ENCODE measurements at places on chromosomes 13 and 19.
A peak's percentile ranks its signal among the peaks of the same experiment; 100 is the strongest.

GRCh38 chr13:42985312-42986175 is 6.5 kb downstream of the EPSTI1 start:
- no peak for DNase-seq

DNA sequence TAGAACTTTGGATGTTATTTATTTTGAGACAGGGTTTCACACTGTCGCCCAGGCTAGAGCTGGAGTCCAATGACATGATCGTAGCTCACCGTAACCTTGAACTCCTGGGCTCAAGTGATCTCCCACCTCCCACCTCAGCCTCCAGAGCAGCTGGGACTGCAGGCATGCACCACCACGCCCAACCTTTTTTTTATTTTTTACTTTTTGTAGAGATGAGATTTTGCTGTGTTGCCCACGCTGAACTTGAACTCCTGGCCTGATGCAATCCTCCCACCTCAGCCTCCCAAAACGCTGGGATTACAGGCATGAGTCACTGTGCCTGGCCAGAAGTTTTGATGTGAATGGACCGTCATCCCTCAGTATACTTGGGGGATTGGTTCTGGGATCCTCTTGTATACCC is 13.7 kb downstream of the ANKRD27 start:
- DNase-seq: no peak

- no peak for DNase-seq
Measured at GRCh38 chr19:49573009-49573408, 7.3 kb downstream of the NOSIP start.

GRCh38 chr19:6718111-6718740 is 2.2 kb downstream of the C3 start:
- DNase-seq: no peak

GRCh38 chr13:112881656-112882554 is 87.1 kb upstream of the MCF2L start:
- DNase-seq: no peak

DNA sequence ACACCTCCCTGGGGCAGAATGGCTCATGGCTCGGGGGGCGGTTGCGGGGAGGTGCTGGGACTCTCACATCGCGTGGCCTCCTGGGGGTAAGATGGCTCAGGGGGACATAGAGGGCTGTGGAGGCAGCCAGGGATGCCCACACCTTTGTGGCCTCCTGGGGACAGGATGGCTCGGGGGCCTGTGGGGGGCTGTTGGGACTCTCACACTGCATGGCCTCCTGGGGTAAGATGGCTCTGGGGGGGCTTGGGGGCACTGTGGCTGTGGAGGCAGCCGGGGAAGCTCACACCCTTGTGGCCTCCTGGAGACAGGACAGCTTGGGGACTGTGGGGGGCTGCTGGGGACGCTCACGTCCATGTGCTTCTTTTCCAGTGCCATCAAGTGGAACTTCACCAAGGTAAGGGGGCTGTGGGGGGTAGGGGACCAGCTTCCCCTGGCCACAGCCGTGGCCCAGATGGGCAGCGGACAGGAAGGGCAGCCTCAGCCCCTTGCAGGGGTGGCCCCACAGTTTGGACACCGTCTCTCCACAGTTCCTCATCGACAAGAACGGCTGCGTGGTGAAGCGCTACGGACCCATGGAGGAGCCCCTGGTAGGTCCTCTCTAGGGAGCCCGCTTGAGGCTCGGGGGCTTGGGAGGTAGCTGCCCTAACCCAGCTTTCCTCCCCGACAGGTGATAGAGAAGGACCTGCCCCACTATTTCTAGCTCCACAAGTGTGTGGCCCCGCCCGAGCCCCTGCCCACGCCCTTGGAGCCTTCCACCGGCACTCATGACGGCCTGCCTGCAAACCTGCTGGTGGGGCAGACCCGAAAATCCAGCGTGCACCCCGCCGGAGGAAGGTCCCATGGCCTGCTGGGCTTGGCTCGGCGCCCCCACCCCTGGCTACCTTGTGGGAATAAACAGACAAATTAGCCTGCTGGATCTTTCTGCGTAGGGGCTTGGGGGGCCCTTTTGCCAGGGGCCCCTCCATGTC is 2.4 kb downstream of the GPX4 start:
- DNase-seq: no peak

GRCh38 chr13:25901460-25902376 is 150.1 kb downstream of the SHISA2 start:
- no peak for DNase-seq

DNA sequence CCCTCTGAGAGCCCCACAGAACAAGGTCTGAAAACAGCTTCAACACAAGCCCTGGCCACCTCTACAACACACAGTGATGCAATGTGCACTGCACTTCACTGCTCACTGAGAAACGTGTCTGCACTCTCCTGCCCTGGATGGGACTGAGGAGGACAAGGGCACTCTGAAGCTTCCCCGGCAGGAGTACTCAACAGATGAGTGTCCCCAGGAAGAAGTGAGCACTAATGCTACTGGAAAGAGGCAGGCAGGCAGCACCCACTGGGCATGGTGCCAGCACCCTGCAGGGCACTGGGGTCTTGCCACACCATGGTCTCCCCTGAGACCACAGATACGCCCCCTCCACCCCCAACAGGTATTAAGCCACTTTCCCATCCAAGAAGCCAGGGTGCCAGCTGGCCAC is 17.7 kb upstream of the SLC35E1 start:
- peak; percentile 17 for DNase-seq

DNA sequence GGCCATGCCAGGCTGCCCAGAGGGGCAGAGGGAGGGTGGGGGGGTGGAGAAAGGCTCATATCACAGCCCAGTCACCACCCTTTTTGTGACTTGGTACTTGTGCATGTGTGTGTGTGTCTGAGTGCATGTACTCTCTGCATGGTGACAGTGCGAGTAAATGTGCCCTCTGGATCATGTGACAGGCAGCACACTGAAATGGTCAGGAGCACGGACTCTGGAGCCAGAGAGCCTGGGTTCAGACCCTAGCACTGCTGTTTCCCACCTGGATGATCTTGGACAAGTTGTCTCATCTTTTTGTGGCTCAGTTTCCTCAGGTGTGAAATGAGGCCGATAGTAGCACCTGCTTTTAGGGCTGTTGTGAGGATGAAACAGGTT is 2.0 kb downstream of the CIC start:
- no peak for DNase-seq

DNA sequence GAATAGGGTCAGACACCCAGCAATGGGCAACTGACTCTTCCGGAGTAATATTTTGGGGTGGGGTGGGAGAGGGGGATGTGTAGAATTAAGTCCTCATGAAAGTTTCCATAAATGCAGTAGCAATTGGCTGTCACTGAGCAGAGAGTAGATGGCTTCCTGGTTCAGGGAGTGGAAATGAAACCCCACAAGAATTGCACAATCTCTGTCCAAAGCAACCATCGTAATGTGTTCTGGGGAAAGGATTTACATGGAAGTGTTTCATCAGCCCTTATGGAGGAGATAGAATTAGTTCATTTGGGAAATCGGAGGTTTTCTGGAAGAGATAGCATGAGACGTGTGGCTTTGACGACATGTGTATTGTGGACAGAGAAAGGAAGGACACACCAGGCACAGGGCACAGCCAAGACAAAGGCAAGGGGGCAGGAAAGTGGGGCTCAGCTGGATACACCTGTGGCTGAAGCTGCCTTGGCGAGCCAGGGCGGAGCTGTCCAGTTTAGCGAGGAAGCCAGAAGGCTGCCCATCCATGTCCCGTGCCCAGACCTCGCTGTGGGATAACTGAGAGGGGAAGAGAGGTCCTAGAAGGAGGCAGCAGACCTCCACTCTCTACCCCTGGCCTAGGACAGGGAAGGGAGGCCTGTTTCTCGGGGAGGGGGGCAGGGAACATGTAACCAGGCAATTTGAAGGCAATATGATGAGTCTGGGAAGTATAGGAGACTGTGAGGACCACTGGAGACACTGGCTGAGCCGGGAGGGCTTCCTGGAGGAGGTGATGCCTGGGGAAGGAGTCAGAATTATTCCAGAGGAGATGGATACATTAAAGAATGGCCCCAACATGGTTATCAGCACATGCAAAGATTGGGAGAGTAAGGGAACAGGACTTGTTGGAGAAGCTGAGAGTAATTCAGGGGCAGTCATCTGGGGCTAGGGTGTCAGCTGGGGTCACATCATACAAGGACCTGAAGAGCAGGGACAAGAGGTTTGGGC is 2.6 kb upstream of the CLEC4G start:
- no peak for DNase-seq

DNA sequence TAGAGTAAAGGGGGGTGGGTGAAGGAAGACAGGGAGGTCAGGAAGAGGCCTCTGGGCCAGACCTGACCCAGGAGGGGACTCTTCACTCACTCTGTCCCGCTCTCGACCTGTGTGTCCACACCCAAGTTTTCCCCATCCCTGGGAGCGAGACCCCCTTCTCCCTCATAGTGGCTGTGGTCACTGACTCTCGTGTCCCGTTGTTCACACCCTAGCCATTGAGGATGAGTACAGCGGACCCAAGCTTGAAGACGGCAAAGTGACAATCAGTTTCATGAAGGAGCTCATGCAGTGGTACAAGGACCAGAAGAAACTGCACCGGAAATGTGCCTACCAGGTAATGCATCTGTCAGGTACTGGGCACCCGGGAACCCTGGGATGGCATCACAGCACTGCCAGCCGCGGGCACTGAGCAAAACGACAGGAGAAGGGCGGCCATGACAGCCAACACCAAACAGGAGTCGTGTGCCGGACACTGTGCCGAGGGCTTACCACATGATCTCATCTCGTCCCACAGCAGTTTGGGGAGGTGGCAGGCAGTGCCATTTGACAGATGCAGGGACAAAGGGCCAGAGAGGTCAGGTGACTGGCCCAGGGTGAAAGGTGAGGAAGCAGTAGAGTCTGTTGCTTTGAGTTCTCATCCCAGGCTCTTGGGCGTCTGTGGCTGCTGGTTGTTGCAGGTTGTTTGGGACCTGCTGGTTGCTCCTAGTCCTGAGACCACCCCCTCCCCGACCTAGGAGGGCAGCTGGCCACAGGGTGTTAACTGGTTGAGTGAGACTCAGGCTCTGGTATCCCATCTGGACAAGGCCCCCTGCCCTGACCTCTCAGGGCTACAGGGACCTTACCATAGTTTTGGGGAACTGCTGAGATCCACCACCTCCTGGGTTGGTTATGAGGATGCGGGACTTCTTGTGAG is 29.6 kb downstream of the PPP5C start:
- no peak for DNase-seq

GRCh38 chr13:40047322-40047771 is 391.9 kb downstream of the COG6 start:
- DNase-seq: no peak

DNA sequence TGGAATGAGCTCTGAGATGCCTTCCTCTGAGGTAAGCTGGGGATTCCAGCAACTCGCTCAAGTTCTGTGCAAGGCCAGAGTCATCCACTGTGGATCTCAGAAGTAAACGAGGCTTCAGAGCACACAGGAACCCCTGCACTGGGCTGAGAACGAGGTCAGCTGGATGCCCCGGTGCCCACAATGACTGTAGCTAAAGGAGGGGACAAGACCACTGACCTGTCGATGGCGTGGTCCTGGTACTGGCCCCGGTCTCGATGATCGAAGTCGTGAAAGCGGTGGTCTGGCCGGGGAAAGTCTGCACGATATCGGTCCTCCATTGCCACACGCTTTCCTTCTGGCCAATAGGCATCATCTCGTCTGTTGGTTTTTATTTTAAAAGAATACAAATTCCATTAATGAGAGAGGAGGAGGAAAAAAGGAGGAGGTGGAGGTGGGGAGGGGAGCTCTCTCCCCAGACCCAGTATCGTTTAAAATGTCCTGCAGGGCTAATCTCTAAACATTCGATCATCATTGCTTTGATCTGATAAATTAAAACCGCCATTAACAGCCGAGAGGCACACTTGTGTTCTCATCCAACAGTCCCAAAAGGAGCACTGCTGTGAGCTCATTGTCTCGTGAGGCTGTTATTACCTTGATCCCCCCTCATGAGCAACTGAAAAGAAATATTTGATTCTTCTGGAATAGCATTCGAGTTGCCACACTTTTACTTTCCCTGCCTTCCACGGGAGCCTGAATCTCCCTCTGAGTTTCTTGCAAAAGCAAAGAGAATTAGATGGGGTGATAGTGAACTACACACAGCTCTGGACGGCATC is 25.0 kb upstream of the TINCR start:
- DNase-seq: no peak

DNA sequence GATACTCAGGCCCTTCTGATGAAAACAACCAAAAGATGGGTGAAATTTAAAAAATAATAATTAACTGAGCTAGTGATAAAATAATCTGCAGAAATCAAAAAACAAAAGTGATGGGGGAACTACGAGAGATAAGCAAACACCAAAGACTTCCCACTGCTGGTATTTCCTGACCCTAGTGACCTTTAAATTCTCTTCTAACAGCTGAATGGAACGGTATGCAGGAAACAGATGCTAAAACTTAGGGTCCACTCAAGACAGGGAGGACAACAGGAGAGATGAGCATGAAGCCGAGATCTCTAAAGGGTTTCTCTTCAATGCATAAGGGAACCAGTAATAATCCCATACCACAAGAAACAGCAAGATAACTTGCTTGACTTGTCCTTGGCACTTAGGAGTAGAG is 50.8 kb downstream of the USP12 start:
- no peak for DNase-seq

DNA sequence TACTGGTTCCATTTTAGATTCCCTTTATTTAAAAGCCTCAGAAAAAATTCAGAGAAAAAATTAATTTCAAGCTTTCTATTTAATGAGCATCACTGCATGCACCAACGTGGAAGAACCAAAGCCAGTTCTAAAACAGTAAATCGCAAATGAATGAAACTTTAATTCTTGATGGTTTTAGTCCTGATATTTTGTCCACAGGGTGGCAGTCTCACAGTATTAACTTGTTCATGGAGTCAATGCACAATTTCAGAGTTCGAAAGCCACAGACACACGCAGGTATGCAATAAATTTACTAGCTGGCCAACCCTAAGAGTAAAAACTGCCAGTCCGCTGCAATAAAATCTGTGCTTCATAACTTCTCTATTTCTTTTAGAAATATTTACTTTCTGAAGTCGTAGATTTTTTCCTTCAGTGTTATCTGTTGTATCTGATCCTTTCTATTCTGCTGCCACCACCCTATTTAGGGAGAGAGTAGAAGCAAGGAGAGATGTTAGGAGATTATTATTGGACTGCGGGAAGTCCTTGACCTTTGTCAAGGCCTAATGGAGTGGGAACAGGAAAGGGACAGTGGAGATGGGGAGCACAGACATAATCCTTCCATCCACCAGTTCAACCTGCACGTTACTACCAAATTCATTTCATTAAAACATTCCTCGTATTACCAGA is 7.0 kb upstream of the WBP4 start:
- DNase-seq: peak; percentile 60

- no peak for DNase-seq
Measured at GRCh38 chr19:8566855-8567254, 10.4 kb downstream of the MYO1F start.

DNA sequence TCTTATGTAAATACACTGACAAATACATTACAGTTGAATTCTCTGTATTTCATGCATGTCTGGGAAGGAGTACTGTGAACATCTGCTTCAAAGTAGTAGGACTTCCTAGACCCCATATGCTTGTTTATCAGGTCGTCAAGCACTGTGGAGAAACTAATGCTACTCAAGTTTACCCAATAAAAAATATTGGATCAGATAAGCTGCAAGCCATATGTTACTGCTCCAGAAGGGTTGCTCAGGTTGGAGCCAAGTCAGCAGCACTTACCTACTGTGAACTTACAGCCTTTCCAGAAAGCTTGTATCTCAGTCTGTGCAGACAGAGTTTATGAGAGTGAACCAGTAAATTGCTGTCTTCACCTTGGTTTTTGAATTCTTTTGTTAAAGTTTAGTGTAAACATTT is 36.2 kb downstream of the SLAIN1 start:
- DNase-seq: no peak

GRCh38 chr13:100845128-100845757 is 170.6 kb upstream of the TMTC4 start:
- DNase-seq: no peak

- DNase-seq: no peak
Measured at GRCh38 chr19:55535173-55535964, 1.6 kb downstream of the SBK2 start.

- DNase-seq: no peak
Measured at GRCh38 chr13:112242777-112243176, 133.4 kb upstream of the SPACA7 start.
